ENCODE measurements at places on chromosomes 4 and X.

DNA sequence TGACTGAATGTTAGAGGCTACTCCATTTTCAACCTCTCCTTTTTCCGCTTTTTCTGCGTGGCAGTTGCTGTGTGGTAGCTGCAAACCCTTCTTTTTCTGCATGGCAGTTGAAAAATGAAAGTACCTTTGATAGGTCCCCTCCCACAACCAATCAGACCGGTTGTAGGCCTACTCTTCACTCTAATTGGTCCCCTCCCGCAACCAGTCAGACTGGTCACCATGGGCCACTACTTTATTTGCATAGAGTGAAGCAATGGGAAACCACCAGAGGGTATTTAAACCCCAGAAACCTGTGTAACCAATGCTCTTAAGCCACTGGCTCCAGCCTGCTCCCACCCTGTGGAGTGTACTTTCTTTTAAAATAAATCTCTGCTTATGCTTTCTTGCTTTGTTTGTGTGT, 877.8 kb downstream of the FAM133A start:
- no peak for DNase-seq

DNA sequence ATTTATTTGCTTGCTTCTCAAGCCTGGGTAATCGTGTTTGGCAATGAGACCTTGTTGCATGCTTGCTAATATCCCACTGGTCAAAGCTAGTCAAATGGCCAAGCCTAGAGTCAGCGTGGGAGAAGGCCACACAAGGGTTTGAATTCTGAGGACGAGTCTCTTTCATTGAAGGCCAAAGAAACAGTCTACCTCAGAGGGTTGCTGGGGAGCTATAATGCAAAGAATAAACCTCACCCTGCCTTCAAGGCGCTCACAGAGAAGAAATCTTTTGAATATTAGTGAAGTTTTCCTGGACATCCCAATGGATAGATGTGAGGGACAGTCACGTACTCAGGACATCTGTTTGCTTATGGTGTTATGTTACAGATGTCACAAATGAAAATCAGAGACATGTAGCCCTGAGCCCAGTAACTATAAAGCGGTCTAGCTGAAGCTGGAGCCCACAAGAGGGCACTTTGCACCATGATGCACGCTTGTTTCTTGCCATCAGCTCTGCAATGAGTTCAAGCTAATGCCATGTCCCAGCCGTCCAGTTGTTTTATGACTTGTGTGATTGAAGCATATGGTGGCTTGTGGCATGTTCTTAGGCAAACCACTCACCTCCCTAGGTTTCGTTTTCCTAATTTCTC, 1.1 kb upstream of the TLR3 start:
- DNase-seq = no peak

- DNase-seq = no peak
Observed at GRCh38 chrX:119753001-119753400, 5.4 kb upstream of the SOWAHD start.

DNA sequence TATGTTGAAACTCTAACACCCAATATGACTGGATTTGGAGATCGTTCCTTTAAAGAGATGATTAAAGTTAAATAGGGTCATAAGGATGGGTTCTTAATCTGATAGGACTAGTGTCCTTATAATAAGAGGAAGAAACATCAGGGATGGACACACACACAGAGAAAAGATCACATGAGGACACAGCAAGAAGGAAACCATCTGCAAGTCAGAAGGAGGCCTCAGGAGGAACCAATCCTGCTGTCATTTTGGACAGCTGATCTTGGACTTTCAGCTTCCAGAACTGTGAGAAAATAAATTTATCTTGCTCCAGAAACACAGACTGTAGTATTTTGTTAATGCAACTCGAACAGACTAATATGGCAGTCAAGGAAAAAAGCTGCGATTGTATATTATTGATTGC, 631.5 kb downstream of the PCDH7 start:
- DNase-seq = no peak

- DNase-seq = no peak
Observed at GRCh38 chr4:56739066-56739777, 58.1 kb upstream of the HOPX start.

DNA sequence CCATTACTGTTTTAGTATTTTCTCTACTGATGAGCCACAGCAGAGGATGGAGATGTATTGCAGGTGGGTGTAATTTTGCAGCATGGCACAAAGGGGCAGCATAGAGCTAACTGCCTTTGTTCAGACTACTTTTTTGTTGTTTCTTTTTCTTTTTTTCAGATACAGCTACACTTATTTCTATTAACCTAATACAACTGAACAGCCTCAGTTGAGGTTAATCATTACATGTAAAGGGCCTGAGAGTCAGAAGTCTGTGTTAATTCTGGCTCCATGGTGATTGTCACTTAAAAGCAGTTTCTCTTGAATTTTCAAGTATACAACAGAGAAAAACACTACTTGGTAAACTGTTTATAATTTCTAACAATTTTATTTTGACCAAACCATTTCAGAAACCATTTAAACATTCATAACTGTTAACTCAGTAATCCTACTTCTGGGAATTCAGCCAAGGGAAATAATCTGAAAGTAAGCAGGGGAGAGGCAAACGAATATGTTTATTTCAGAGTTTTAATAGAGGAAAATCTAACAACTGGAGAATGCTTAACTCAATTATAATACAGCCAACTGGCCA, 13.9 kb upstream of the PPEF2 start:
- DNase-seq = peak; percentile 31

- peak; percentile 38 for DNase-seq
Observed at GRCh38 chrX:154436374-154436982, 476 bp upstream of the GDI1 start.

GRCh38 chrX:150455215-150455608, 92.1 kb downstream of the MAMLD1 start:
- no peak for DNase-seq

- DNase-seq = no peak
Observed at GRCh38 chrX:102765217-102765616, 44.7 kb downstream of the GPRASP3 start.

GRCh38 chr4:108276690-108277089, 108.0 kb upstream of the LEF1 start:
- DNase-seq = no peak

- DNase-seq = no peak
Observed at GRCh38 chr4:141560056-141560455, 76.3 kb upstream of the IL15 start.

- DNase-seq = no peak
Observed at GRCh38 chr4:11908205-11908604, 479.5 kb upstream of the HS3ST1 start.

GRCh38 chr4:147056940-147057610, 111.4 kb upstream of the TTC29 start:
- DNase-seq = no peak

DNA sequence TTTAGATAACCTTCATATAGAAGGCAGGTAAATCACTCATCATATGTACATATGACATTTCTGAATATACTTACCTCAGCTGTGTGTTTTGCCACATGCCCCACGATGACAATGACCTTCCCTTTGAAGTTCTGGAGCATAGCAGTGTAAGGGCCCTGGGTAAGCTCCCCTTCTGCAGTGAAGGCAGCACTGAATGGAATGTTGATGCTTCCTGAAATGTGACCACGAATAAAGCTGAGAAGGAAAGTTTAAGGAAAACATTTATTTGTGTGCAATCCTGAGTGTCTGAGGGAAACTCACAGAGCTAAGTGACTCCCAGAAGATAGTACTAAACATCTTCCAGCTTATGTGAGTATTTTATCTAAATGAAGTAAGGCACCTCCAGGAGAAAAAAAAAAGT, 200.1 kb downstream of the NPNT start:
- DNase-seq = no peak

DNA sequence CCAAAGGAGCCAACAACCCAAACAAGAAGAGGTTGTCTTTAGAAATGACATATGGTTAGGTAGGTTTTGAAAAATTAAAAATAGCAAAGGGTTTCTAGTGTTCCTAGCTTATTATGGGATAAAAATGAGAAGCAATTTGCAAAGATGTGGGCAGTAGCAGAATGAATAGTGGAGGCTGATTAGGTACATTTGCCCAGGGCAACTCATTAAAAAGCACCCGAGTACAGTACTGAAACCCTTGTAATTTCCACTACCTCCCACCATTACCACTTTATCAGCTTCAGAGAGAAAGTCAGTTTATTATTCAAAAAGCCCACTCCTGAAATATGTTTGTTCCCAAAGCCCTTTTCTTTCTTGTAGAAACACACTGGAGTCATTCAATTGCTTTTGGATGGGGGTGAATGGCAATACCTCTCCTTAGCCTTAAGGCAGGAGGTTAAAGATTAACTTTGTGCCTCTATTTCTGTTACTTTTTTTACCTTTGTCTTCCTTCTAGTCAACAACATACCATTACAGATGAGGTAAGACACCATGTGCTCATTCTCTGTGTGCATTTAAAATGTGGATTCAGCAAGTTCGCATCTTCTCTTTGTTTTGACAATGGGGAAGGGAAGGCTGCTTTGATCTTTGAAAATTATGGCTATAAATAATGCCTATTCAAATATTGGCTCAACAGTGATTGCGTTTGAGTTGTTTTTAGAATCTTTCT, 353.8 kb upstream of the CASK start:
- no peak for DNase-seq

DNA sequence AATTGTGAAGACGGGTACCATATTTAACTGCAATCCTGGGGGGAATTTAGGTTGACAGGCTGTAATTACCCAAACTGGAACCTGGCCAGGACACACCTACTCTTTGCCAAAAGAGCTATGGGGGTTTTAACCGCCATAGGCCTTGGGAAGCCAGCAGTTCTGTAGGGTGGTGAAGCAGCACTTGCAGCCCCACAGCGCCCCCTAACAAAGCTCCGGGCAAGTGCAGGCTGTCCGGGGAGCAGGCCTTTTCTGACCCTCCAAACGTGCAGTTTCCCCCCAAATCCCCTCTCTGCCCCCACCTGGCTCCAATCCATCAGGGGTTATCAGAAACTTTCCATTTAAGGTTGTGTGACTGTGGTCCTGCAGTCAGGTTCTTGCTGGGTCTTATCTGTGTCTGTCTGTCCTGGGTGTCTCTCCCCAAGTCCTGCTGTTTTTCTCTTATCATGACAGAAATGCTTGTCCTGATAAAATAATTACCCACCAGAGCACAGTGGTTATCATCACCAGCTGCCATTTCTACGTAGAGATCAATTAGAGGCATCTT, 350.9 kb downstream of the MID1IP1 start:
- peak; percentile 85 for DNase-seq

DNA sequence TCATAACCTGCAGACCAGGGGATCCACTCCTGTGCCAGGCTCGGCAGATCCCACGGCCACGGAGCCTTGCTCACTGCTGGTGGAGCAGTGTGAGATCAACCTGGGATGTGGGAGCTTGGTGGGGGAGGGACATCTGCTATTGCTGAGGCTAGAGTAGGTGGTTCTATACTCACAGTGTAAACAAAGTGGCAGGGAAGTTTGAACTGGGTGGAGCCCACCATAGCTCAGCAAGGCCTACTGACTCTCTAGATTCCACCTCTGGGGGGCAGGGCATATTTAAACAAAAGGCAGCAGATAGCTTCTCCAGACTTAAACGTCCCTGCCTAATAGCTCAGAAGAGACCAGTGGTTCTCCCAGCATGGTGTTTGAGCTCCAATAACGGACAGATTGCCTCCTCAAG, 54.7 kb upstream of the EPHA5 start:
- DNase-seq = no peak

DNA sequence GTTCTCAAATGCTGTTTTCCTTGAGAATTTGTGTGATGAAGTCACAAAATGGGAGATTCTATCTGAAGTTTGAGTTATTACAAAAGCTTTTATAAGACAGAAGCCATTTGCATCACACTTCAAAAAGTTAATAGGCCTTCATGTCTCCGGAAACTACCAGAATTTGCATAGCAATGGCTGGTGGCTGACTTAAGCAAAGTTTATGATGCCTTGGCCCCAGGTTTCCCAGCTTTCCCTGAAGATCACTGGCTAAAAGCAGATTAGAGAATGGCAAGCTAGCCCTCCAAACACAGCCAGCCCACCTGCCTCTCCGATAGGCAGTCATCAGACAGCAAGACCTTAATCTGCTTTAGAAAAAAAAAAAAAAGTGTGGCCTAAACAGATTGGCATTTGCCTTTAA, 197.8 kb downstream of the HS3ST1 start:
- no peak for DNase-seq

Data from NCI-H1436 (cell line).